ENCODE measurements at places on chromosomes 6 and 20.

DNA sequence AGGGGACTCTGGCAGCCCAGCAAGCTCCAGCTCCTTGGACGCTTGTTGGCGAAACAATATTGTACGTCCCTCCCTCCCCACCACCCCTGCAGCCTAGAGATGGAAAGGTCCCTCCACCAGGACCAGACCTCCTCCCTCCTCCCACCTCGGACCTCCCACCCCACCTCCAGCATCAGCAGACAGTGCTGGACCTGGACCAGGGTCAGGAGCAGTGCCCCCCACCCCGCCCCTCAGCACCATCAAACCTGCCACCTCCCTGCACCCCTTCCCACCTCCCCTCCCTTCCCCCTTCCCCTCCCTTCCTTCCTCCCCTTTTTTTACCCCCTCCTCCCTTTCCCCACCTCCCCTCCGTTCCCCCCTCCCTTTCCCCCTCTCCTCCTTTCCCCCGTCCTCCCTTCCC lies 98.4 kb downstream of the TAF4 start:
- DNase-seq = no peak

GRCh38 chr6:56821005-56821432 lies 133.9 kb upstream of the BEND6 start:
- no peak for DNase-seq

GRCh38 chr6:57173886-57174510 lies 1.9 kb downstream of the BAG2 start:
- no peak for DNase-seq

GRCh38 chr20:10902174-10902573 lies 228.4 kb upstream of the JAG1 start:
- no peak for DNase-seq

- no peak for DNase-seq
Measured at GRCh38 chr6:35724059-35724458, 12.8 kb upstream of the ARMC12 start.

DNA sequence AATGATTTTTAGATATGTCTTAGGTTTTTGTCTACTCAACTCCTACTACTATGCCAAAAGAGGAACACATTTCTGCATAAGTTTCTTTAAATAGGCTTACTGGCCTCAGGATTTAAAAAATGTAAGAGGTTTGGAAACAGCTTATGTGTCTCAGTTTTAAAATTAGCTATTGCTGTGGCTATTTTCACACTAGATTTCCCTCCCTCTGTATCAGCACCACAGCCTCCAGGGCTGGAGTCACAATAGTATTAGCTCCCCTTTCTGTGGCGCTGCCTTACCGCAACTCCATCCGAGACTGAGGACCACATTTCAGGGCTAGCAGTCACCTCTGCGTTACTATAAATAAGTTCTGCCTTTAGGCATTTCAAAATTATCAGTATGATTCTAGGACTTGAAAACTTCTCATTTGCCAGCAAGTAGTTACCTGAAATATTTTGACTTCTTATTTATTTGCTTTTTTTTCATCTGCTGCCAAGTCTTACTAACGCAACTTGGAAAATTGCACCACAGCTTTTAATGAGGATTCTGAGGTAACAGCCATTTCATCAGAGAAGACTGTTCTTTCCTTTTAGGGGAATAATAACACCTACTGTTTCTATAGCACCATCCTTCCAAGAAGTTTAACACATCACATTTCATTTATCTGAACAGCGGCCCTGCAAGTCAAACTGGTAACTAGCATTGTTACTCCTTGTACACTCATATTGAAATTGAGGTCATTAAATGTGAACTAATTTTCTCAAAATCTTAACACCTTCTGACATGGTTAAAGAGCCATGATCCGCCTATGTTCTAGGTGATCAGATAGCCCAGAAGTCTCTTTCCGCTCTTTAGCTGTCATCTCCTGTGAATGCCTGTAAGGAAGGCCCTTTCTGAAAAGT lies 105.9 kb downstream of the GJA10 start:
- no peak for DNase-seq

- no peak for DNase-seq
Measured at GRCh38 chr6:148954934-148955333, 208.1 kb downstream of the UST start.

DNA sequence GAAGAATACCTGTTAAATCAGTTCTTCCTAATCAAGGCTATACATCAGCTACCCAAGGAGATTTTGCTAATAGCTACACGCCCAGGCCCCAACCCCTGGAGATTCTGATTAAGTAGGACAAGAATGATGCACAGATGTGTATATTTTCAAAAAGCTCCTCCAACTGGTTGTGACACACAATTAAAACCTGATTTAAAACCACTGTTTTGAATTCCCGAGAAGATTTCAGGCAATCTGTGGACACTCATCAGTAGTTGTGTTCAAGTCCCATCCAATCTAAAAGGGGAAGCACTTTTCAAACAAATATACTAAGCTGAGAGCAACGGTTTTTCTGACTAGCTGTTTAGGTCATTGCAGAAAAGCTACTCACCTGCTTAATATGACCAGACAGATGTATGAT lies 118.9 kb upstream of the NHSL1 start:
- DNase-seq = no peak

- no peak for DNase-seq
Measured at GRCh38 chr6:158781692-158782373, 37.3 kb downstream of the EZR start.

DNA sequence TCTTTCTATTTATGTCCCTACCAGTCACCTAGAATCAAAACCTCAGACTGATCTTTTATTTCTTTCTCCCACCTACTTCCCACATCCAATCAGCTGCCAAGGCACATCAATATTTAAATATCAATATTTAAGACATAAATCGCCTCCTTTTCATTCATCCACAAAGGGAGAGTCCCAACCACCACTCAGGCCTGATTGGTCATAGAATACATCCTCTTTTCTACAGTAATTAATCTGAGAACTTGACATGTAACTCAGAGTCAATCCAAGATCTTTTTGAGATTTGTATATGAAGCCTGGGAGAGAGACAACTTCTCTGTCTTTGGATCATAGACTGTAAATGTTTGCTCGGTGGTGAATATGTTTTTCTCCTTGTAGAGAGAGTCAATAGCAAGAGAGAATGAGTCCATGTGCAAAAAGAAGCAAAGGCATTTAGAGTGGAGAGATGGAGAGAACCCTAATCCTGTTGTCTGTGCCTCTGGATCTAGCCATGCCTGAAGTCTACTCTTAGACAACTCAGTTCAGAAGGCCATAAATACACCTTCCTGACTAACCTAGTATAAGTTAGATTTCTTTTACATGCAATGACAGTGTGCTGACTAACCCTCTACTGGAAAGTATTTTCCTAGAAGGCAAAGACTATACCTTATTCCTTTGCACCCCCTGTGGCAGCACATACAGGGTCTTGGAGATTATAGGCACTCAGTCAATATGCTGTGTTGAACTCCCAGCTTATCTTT lies 12.1 kb upstream of the NEDD9 start:
- no peak for DNase-seq

GRCh38 chr20:36836591-36837269 lies 39.2 kb upstream of the TLDC2 start:
- peak; percentile 47 for DNase-seq

DNA sequence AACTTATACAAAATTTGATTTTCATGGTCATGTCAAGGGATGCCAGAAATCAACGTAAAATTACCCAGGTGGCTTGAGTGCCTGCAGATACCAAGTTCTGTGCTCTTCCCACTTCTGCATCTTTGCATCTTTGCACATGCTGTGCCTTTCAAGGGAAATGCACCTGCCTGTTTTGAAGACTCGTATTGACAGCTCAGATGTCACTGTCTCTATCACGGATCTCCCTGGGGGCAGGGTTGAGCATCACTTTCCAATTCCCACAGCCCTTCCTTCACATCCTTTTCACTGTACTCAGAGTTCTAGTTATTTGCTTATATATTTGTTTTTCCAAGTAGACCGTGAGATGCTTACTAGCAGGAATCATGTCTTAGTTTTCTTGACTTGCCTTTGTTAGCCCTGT lies 274.2 kb downstream of the CDH26 start:
- no peak for DNase-seq

GRCh38 chr20:55776176-55776575 lies 229.1 kb downstream of the CBLN4 start:
- no peak for DNase-seq

GRCh38 chr6:131682442-131682841 lies 18.8 kb downstream of the OR2A4 start:
- DNase-seq = no peak

- no peak for DNase-seq
Measured at GRCh38 chr6:147942363-147942762, 400.3 kb upstream of the SASH1 start.

GRCh38 chr6:71887006-71887743 lies 825 bp downstream of the RIMS1 start:
- no peak for DNase-seq

DNA sequence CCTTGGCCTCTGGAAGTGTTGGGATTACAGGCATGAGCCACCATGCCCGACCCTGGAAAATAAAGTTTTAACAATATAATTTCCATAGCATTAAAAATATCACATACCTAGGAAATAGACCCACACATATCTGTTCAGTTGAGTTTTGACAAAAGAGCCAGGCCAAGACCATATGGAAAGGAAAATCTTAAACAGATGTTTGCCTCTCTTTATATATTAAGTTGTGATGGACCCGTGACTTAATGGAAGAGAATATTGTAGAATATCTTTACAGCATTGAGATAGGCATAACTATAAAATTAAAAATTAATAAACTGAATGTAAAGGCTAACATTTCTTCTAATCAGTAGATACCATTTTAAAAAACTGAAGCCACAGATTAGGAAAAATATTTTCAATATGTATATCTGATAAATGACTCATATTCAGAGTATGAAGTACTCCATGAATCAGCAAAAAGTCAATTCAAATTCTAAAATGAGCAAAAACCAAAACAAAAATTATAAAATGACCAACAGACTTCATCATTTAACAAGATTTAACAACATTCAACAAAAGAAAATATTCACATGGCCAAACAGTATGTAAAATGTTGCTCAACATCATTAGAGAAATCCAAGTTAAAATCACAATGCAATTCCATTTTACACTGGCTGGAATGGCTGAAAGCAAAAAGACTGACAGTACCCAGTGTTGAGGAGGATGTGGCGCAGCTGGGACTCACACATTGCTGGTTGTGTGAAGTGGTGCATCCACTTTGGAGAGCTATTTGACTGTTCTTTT lies 43.3 kb downstream of the GTF2H5 start:
- no peak for DNase-seq

DNA sequence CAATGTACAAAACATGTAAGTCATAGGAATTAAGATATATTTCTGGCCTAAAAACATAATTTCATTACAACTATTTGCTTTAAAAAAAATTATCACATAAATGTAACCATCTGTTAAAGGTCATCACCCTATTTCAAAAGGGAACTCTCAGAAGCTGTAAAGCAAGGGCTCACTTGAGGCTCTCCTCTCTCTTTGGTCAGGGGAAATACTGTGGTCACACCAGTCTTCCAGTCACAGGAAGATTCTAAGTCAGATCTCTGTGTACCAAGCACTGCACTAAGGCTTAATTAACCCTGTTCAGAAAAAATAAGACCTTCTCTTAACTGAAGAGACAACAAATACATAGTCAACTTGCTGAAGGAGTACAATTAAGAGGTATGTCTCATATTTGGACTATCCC lies 75.6 kb downstream of the MMS22L start:
- no peak for DNase-seq

- no peak for DNase-seq
Measured at GRCh38 chr6:163750431-163751031, 336.0 kb downstream of the QKI start.

DNA sequence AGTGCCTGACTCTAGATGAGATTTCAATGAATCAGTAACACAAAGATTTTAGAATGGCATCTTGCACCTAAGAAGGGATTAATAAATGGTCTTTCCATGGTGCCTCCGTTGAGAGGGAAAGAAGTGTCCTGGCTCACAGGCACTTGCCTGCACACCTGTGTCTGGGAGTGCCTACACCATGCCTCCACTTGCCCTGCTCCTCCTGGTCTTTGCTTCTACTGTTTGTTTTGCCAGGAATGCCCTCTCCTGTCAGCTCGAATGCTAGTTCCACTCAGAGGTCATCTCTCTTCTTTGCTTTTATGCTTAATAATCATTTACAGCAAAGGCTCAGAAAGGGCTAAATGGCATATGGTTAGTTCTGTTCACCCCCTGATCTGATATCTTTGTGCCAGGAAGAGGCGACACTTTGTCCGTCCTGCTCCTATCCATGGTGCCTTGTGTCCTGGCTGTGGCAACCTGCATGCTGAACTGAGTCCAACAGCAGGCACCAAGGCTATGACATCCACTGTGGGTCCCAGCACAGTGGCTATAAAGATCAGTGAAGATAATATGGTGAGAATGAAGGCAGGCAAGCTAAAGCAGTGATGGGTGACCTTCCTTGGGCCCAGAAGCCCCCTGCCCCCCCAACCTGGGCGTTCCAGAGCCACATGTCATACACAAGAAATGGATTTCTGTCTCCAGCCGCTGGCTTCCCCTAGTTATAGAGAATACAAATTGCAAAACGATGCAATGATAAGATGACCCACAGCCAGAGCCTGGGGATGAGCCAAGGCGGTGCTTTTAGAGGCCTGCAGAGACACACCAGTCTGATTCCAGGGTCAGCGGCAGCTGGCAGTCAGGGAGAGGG lies 1.4 kb downstream of the C6orf132 start:
- no peak for DNase-seq

DNA sequence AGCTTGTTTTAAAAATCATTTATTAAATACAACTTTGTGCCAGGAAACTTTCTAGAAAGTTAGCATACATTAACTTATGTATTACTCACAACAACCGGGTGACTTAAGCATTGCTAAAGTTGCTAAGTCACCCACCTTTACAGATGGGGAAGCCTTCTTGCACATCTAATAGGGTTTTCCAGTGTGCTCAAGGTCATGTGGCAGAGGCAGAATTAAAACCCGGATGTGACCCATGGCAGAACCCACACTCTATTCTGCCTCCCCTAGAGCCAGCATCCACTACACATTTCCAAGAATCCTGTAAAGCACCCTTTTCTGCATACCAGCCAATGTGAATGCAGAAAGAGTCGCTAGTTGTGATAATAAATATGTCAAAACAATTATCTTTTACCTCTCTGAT lies 13.4 kb downstream of the LINC00237 start:
- no peak for DNase-seq

DNA sequence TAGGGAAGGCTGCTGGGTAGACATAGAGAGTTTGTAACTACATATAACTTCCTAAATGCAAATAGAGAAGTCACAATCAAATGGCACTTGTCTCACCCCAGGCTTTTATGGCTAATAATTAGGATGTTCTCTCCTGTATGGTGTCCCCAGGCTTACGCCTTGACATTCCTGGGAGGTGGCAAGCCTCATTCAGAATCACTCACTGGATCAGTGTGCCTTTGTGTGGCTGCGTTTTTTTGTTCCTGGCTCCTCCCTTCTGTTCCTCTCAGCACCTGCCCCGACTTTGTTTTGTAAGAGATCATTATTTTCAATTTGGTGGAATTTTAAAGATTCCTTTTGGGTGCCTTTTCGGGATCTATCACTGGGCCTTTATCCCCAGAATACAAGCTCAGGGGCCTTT lies 5.7 kb downstream of the LAMP5 start:
- DNase-seq = no peak
